ENCODE measurements at places on chromosomes 13 and 19. TPM values are rescaled to one million over a fixed set of nuclear protein-coding genes. Genes with fewer than 3 reads are reported as not detected.

DNA sequence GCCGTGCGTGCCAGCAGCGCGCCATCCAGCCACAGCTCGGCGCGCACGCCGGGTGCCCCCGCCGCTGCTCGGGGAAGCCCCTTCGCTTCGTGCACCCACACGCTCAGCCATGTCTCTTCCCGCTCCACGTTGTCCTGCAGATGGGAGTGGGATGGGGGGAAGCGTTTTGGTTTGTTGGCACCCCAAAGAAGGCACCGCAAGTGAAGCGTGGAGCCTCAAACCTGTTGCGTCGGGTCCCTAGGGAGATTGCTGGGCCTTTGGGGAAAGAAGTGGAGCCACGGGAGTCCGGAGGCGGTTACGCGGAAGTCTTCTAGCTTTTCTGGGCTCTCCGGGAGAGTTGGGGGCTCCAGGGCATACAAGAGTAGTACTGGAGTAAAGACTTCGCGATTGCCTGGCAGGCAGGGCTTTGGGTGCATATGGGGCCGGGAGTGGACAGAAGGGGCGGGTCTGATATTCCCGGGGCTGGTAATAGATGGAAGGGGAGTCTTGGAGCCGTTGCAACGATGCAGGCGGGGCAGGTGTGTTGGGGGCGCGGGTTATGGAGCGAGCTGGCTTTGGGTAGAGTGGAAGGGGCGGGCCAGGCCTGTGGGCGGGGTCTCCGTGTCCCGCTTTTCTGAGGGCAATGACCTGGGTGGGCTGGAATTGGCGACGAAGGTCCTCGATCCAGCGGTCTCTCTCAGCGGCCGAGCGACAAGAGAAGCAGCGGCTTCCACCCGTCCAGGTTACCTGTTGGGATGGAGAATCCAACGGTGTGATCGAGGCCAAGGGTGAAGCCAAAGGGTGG lies 6.5 kb downstream of the RASAL3 start:
- no peak overlapping the region for H3K4me3 ChIP-seq
- no peaks in the 10 kb centered on the region for H3K36me3 ChIP-seq
- H3K27ac ChIP-seq: no peak overlapping the region
- no peak for DNase-seq

GRCh38 chr13:101382086-101382485 lies 34.2 kb downstream of the NALCN start:
- H3K36me3 ChIP-seq: no peaks in the 10 kb centered on the region
- no peak for DNase-seq

DNA sequence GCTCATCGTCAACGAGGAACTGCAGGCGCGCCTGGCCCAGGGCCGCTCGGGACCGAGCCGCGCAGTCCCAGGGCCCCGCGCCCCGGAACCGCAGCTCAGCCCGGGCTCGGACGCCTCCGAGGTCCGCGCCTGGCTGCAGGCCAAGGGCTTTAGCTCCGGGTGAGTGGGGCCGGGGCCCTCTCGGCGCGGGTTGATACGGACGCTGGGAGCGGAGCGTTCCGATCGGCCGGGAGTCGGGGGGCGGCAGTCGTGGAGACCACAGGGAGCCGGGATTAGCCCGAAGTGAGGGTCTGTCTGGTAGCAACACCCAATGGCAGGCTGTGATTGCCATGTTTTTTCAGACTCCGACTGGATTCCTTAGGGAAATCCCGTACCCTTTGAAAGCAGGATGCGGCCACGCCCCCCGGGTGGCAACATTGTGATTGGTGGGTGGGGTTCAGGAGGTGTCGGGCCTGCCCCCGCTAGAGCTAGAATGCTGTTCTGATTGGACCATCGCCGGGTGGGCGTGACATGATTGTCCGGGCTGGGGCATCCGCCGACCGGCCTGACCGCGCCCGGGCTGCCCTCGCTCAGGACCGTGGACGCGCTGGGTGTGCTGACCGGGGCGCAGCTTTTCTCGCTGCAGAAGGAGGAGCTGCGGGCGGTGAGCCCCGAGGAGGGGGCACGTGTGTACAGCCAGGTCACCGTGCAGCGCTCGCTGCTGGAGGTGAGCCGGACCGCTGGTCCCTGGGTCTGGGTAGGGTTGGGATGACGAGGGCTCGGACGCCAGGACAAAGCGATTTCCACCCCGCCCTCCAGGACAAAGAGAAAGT lies 11.3 kb downstream of the EPS8L1 start:
- H3K27me3 ChIP-seq: peaks cover 63% of the 10 kb centered on the region
- H3K4me1 ChIP-seq: peaks cover 11% of the 10 kb centered on the region
- DNase-seq: peak; percentile 87
- peak overlapping the region; percentile 49 for H3K4me3 ChIP-seq

DNA sequence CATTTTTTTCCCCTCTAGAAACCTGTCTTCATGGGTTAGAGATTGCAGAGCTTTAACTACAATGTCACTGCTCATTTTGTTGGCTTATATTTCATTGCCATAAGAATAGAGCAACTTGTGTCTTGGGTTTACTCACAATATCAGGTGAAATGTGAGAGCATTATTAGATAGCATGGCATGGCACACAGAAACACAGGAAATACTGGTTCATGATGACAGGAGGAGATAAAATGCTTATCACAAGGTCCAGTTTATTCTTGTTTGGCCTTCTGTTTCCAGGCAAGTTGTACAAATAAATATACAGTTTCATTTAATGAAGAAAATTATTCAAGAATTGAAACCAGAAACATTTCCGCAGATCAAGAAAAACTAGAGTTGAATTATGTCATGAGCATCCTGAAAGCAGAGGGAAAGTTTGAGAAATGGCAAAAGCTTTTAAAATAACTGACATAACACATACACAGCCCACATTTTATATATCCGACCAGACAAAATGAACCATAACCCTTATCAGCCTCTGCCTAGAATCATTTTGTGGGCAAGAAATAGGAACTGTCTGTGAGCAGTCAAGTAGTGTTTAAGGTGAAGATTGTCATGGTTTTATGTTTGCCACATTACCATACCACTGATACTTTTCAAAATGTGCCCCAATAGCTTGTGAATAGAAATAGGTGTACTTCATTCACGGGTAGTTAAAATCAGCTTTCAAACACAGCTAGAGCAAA lies 297.9 kb upstream of the ARGLU1 start:
- H3K36me3 ChIP-seq: no peaks in the 10 kb centered on the region
- no peak overlapping the region for H3K27ac ChIP-seq
- DNase-seq: no peak
- H3K4me1 ChIP-seq: no peaks in the 10 kb centered on the region
- no peaks in the 10 kb centered on the region for H3K27me3 ChIP-seq
- no peak overlapping the region for H3K4me3 ChIP-seq

- no peak for DNase-seq
- H3K36me3 ChIP-seq: no peaks in the 10 kb centered on the region
- peaks cover 69% of the 10 kb centered on the region for H3K27me3 ChIP-seq
- no peak overlapping the region for H3K27ac ChIP-seq
- no peak overlapping the region for H3K4me3 ChIP-seq
Observed at GRCh38 chr19:10510301-10510802, 6.9 kb downstream of the S1PR5 start.

- H3K4me1 ChIP-seq: no peaks in the 10 kb centered on the region
- H3K36me3 ChIP-seq: no peaks in the 10 kb centered on the region
- H3K27ac ChIP-seq: no peak overlapping the region
- no peak for DNase-seq
- H3K4me3 ChIP-seq: no peak overlapping the region
- H3K27me3 ChIP-seq: no peaks in the 10 kb centered on the region
Observed at GRCh38 chr13:46858776-46859175, 38.1 kb downstream of the HTR2A start.

DNA sequence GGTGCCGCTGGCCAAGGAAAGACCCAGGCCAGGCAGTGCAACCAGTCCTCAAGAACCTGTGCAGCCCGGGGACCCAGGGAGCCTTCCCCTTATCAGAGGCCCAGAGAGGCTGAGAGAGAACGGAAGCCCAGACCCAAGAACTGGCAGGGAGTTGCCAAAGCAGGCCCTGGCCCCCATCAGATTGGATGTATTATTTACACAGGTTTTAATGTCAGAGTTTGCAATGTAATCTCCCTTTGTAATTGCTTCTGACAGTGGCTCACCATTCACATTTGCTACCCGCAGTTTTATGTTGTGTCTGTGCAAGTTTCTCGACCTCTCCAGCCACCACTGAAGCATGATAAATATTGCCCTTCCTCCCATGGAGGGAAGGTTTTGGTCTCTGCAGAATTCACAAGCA lies 660.9 kb downstream of the LIG4 start:
- H3K36me3 ChIP-seq: no peaks in the 10 kb centered on the region
- no peak overlapping the region for H3K4me3 ChIP-seq
- DNase-seq: no peak
- no peaks in the 10 kb centered on the region for H3K4me1 ChIP-seq

GRCh38 chr19:11458236-11458900 lies 22.5 kb downstream of the ELAVL3 start:
- H3K27me3 ChIP-seq: peaks cover 16% of the 10 kb centered on the region
- H3K27ac ChIP-seq: no peak overlapping the region
- no peaks in the 10 kb centered on the region for H3K4me1 ChIP-seq
- DNase-seq: no peak

DNA sequence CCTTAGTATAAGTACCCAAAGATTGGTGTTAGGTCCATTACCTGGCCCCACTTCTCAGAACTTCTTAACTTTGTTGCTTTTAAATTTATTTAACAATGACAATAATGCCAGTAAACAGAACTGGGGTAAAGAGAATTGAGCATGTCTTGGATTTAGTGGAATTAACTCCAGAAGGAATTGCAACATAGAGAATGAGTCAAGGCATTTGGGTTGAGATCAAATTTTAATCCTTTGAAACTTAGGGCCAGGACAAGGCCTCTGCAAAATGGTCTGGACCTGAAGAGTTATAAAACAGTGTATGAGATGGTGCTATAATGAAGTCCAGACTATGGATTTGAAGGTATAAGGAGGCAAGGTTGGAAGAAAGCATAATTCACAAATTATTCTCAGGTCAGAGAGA lies 1030.4 kb downstream of the SLITRK5 start:
- no peaks in the 10 kb centered on the region for H3K36me3 ChIP-seq
- no peak overlapping the region for H3K4me3 ChIP-seq
- H3K27me3 ChIP-seq: no peaks in the 10 kb centered on the region
- no peak for DNase-seq
- H3K27ac ChIP-seq: no peak overlapping the region

DNA sequence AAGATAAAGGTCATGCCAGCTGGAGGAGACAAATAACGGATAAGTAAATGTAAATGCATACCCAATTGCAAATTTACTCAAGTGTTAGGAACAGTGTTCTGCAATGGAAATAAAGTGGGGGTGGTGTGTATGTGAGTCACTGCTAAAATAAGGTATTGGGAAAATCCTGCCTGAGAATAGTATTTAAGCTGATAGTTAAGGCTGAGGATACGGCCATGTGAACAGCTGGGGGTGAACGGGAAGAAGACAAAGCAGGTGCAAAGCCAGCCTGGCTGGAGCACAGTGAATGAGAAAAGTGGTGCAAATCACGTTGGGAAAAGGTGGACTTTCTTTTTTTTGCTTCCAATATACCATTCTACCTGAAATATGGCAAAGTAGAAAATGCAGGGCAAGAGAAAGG lies 242.4 kb upstream of the SLC10A2 start:
- H3K4me1 ChIP-seq: no peaks in the 10 kb centered on the region
- H3K27ac ChIP-seq: no peak overlapping the region
- H3K36me3 ChIP-seq: no peaks in the 10 kb centered on the region
- DNase-seq: no peak
- H3K27me3 ChIP-seq: no peaks in the 10 kb centered on the region
- H3K4me3 ChIP-seq: no peak overlapping the region

DNA sequence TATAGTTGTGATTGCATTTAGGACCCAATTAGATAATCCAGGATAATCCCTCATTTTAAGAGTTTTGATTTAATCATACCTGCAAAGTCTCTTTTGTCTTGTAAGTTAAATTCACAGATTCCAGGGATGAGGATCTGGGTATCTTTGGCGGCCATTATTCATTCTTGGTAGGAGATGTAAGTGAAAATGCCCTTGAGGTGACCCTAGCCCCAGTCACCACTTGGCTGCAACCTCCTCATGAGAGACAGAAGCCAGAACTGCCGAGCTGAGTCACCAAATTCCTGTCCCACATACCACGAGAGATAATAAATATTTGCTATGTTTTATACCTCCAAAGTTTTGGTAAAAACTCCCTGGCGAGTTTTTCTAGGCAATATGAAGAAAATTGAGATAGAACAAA lies 389.4 kb downstream of the RFC3 start:
- H3K27ac ChIP-seq: no peak overlapping the region
- H3K36me3 ChIP-seq: no peaks in the 10 kb centered on the region
- DNase-seq: no peak
- H3K27me3 ChIP-seq: no peaks in the 10 kb centered on the region
- no peaks in the 10 kb centered on the region for H3K4me1 ChIP-seq
- H3K4me3 ChIP-seq: no peak overlapping the region

- no peak overlapping the region for H3K27ac ChIP-seq
- no peaks in the 10 kb centered on the region for H3K27me3 ChIP-seq
- H3K36me3 ChIP-seq: peaks cover 43% of the 10 kb centered on the region
Observed at GRCh38 chr19:14166999-14167575, 30.7 kb upstream of the ASF1B start.

- no peaks in the 10 kb centered on the region for H3K36me3 ChIP-seq
- H3K27ac ChIP-seq: no peak overlapping the region
- H3K27me3 ChIP-seq: no peaks in the 10 kb centered on the region
Observed at GRCh38 chr13:73720216-73720840, 413.9 kb downstream of the KLF12 start.

DNA sequence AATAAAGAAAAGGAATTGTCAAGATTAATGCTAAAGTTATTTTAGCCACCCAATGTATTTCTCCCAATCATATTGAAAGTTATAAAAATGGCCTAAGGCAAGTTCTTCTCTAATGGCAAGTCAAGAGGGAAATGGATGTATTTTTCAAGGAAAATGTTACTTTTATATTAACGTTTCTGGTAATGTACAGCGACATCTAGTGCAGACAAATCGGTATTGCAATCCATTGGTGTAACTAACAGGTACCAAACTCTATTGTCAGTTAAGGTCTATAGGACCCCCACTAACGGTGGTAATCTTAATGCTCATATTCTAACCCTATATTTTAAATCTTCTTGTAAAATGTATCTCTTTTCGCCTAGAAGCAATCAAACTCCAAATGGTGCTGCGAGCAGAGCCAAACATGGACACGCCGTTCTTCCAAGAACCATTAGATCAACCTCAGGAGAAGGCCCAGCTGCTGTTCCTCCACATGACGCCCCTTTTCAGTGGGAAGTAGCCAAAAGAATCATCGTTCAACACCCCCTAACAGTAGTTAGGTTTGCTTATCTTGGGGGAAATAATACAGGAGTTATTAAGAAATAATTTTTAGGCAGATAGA lies 98.5 kb upstream of the PABPC3 start:
- no peaks in the 10 kb centered on the region for H3K36me3 ChIP-seq
- DNase-seq: no peak
- H3K27ac ChIP-seq: no peak overlapping the region
- H3K4me1 ChIP-seq: no peaks in the 10 kb centered on the region

GRCh38 chr13:51856998-51857397 lies 4.8 kb upstream of the CCDC70 start:
- H3K27ac ChIP-seq: no peak overlapping the region
- no peak overlapping the region for H3K4me3 ChIP-seq
- no peaks in the 10 kb centered on the region for H3K36me3 ChIP-seq
- H3K27me3 ChIP-seq: peaks cover 5% of the 10 kb centered on the region
- H3K4me1 ChIP-seq: no peaks in the 10 kb centered on the region
- no peak for DNase-seq

DPF1 gene
- total RNA-seq: not detected

PCDH8 gene
- 4.3 TPM for total RNA-seq

ZNF329 gene
- 10.3 TPM for total RNA-seq

ZNF440 gene
- total RNA-seq: 14.5 TPM

CNMD gene
- total RNA-seq: not detected

PCP2 gene
- total RNA-seq: not detected

CYP4F3 gene
- total RNA-seq: 13.0 TPM

GNG14 gene
- total RNA-seq: not detected

FPR1 gene
- 6.8 TPM for total RNA-seq

CLN5 gene
- total RNA-seq: 47.3 TPM

ICAM5 gene
- total RNA-seq: 2.7 TPM

TYROBP gene
- 118 TPM for total RNA-seq

LHB gene
- not detected for total RNA-seq

KANK2 gene
- total RNA-seq: 355 TPM
